ENCODE measurements at places on chromosomes 1 and 21. TPM values are rescaled to one million over a fixed set of nuclear protein-coding genes. Genes with fewer than 3 reads are reported as not detected.

MYCL gene
- polyA plus RNA-seq, result 2.4 TPM

MDM4 gene
- polyA plus RNA-seq, result 1.4 TPM

SLAMF8 gene
- 1.6 TPM for polyA plus RNA-seq

TMPRSS15 gene
- polyA plus RNA-seq, result not detected

MANEAL gene
- polyA plus RNA-seq, result 0.96 TPM

KPRP gene
- polyA plus RNA-seq, result not detected

LMO4 gene
- 16.8 TPM for polyA plus RNA-seq

HPDL gene
- 0.15 TPM for polyA plus RNA-seq

GRCh38 chr1:31780632-31781031, 16.5 kb upstream of the ADGRB2 start:
- DNase-seq, result no peak

DNA sequence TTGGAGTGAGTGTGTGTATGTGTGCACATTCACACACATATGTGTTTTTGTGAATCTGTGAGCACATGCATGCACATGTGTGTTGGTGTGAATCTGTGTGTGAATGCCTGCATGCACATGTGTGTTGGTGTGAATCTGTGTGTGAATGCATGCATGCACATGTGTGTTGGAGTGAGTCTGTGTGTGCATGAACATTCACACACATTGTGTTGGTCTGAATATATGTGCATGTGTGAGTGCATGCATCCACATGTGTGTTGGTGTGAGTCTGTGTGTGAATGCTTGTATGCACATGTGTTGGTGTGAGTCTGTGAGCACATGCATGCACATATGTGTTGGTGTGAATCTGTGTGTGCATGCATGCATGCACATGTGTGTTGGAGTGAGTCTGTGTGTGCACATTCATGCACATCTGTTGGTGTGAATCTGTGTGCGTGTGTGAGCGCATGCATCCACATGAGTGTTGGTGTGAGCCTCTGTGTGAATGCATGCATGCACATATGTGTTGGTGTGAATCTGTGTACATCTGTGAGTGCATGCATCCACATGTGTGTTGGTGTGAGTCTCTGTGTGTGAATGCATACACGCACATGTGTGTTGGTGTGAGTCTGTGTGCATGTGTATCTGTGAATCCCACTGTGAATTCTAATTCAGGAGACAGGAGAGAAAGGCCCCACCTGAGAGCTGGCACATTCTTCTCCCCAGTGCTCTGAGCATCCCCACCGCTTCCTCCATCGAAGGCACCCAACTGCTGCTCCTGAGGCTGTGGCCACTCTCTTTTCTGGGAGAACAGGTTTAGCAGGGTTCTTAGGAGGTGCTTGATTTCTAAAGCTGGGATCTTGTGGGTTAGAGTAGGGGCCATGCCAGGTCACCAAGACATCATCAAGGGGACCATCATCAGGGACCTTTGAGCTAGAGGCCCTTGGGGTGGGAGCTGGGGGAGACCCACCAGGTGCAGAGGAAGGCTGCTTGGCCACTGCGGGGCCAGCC, 117.5 kb upstream of the ARHGEF16 start:
- DNase-seq, result no peak

DNA sequence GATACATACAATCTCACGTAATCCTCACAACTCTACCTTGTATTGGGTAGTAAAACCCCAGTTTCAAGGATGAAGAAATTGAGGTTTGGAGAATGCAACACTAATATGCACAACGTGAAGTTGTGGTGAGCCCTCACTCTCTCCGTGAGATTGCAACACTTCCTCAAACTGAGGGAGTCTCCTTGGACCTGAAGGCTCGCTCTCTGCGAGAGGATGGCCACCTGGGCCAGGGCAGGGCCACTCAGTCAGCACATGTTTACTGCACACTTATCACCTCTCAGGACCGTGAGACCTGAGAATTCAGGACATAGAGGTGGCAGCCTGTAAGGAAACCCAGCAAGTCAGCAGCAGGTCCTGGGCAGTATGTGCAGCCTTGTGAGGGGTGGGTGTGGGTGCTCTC, 8.7 kb downstream of the SH3BP5L start:
- DNase-seq, result peak; percentile 23

GRCh38 chr1:192896376-192896775, 87.5 kb downstream of the RGS2 start:
- no peak for DNase-seq

GRCh38 chr1:8351693-8352470, 34.0 kb downstream of the SLC45A1 start:
- DNase-seq, result no peak

- no peak for DNase-seq
Observed at GRCh38 chr1:13801232-13801631, 101.2 kb downstream of the PRDM2 start.

DNA sequence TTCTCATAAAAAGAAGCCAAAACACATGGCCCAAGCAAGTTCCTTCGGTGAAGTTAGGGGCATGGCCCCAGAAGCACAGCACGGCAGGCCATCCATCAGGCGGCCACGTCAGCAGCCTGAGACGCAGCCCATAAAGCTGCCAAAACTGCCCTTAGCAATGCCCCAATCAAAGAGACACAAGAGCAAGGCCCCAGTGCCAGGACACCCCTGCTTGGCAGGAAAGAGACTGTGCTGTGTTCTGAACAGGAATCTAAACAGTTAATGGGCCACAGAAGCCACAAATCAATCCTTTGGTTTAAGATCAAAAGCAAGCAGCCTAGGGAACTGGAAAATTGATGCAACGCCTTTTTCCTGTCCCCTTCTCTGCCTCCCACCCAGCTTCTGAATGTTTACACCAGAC, 497.0 kb upstream of the USP24 start:
- no peak for DNase-seq

GRCh38 chr1:64293820-64294219, 90.4 kb downstream of the UBE2U start:
- no peak for DNase-seq

DNA sequence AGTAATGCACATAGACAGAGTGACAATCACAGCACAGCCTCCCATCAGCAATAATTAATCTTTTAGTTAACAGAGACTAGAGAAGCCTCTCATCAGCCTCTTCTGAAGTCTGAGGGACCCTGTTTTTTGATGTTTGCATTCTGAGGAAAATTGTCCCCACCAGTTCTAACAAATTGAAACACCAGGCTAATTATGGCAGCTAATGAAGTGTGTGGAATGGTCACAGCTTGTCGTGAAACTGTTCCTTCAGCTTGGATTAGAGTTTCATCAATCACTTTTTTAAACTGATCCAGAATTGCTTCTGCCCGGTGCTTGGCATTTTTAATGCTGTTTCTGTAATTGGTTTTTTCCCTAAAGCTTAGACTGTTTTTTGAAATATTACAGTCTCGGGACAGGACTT, 208.0 kb downstream of the SPATA17 start:
- no peak for DNase-seq

DNA sequence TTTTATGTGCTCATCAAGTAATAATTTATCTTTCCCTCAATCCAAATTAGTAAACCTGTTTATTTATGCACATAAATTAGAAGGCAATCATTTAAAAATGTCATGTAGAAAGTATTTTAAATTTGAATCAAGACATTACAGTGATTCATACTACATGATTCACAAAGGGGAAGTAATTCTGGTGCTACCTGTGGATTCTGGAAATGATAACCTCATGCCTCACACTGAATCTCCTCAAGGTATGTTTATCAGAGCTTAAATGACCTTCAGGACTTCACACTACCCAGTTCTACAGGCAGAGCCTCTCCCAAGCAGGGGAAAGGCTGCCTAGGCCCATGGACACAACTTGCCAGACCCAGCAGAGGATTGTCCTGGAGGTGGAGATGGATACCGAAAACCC, 25.2 kb upstream of the TDRD10 start:
- DNase-seq, result no peak

DNA sequence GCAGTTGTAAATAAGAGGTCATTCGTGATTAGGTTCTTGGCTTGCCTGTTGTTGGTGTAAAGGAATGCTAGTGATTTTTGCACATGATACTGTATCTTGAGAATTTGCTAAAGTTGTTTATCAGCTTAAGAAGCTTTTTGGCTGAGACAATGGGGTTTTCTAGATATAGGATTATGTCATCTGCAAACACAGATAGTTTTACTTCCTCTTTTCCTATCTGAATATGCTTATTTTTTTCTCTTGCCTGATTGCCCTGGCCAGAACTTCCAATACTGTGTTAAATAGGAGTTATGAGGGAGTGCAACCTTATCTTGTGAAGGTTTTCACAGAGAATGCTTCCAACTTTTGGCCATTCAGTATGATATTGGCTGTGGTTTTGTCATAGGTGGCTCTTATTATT, 576.1 kb upstream of the RGS18 start:
- DNase-seq, result no peak

GRCh38 chr1:166838766-166839599, at the start of gene POGK:
POGK (plus strand) TSS chr1:166839475; CDS start chr1:166840957, 1,482 bp downstream.
- DNase-seq, result peak; percentile 76

- no peak for DNase-seq
Observed at GRCh38 chr1:212994926-212995325, 20.7 kb downstream of the ANGEL2 start.

DNA sequence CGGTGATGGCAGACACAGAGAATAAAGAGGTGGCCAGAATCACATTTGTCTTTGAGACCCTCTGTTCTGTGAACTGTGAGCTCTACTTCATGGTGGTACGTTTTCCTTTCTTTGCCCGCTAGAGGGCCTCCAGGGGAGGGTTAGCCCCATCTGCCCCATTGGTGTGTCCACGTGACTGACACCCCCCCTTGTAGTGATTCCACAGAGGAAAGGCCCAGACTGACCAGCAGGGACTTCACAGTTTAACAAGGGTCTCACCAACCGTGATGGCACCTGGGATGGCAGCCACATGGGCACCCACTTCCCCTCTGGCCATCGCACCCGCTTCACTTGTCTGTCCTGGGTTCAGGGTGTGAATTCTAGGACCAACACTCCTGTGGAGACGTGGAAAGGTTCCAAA, 22.3 kb upstream of the SARS1 start:
- DNase-seq, result no peak

GRCh38 chr1:47188791-47189785, 748 bp downstream of the PDZK1IP1 start:
- DNase-seq, result peak; percentile 36

- no peak for DNase-seq
Observed at GRCh38 chr1:63368131-63368530, 704 bp downstream of the ALG6 start.

DNA sequence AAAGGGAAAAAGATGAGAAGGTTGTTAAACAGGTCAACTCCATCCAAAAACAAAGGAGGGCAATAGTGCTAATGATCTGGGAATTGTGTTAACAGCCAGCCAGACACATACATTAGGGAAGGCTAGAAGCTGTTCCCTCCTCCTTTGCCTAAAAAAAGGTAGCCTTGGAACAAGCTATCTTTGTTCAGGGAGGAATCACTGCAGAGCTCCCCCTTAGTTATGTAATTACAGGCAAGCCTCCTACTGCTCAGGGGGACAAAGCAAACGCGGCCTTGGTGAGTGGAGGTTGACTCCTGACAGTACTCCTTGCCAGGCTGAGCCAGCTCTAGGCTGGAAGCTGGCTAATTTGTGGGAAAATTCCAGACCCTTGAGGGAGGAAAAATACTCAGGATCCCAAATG, 97.6 kb downstream of the VAV3 start:
- no peak for DNase-seq

DNA sequence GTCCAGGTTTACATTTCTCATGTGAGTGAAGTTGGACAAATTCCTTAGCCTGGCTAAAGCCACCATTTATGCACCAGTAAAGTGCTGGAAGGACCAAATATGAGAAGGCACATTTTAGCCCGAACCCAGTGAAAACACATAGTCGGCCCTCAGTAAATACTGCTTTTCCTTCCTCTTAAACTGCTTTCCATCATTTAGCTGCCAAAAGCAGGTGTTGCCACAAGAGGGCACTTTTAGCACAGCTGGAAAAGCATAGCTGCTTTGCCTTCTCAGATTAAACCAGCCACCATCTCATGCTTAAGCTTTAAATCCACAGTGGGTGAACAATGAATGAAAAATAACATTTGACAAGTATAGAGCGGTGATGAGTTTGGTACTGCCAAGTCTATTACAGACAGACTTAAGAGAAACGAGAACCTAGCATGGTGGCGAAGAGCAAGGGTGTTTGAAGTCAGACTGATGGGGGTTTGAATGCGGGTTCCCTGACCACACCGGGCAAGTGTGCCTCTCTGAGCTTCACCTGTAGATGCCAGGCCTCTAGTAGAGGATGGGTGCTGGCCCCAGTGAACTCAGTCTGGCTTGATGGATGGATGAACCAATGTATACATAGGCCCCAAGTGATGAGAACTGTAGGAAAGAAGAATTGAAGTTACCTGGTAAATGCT, 57.8 kb downstream of the SLC35D1 start:
- peak; percentile 43 for DNase-seq
